ENCODE measurements at places on chromosomes 16 and 17.

DNA sequence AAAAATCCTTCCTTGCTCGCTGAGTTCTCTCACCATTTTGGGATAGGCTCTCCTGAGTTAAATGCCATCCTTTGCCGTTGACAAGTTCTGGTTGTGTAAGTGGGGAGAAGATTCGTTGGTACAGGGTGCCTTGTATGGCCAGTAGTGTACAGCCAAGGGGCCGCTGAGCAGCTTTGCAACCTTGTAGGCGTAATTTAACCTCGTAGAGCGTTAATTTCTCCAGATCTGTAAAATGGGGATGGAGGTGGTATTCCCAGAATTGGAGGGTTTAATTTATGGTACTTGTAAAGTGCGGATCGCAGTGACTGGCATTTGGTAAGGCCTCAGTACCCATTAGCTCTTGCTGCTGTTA, 1.4 kb downstream of the ARSG start:
- DNase-seq = no peak

DNA sequence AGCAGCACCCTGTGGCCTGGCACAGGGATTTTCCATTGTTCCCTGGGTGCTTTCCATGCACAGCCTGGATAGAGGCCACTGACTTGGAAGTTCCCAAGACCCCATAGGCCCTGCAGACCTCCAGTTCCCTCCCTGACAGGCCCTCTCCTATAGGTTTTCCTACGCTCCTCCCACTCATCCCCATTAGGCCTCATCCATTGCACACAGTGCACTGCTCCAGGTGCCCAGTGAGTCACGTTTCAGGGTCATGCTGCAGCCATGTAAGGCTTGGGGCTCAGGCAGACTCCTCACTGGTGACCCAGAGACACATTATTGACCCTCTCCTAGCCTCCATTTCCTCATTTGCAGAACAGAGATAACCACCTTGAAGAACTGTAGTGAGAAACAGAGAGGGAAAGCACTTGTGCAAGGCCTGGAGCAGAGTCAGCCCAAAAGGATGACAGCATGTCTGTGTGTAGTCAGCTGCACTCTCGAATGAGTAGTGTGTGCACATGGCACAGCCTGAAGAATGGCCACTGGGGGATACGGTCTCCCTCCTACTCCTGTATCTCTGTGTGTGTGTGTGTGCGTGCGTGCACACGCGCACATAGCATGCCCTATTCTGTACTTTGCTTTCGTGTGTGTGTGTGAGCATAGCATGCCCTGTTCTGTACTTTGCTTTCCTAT, 26.8 kb downstream of the DRC3 start:
- DNase-seq = no peak

- DNase-seq = no peak
Observed at GRCh38 chr17:61393550-61393903, 6.1 kb upstream of the TBX2 start.

- no peak for DNase-seq
Observed at GRCh38 chr17:31510308-31511194, 119.1 kb downstream of the RAB11FIP4 start.

DNA sequence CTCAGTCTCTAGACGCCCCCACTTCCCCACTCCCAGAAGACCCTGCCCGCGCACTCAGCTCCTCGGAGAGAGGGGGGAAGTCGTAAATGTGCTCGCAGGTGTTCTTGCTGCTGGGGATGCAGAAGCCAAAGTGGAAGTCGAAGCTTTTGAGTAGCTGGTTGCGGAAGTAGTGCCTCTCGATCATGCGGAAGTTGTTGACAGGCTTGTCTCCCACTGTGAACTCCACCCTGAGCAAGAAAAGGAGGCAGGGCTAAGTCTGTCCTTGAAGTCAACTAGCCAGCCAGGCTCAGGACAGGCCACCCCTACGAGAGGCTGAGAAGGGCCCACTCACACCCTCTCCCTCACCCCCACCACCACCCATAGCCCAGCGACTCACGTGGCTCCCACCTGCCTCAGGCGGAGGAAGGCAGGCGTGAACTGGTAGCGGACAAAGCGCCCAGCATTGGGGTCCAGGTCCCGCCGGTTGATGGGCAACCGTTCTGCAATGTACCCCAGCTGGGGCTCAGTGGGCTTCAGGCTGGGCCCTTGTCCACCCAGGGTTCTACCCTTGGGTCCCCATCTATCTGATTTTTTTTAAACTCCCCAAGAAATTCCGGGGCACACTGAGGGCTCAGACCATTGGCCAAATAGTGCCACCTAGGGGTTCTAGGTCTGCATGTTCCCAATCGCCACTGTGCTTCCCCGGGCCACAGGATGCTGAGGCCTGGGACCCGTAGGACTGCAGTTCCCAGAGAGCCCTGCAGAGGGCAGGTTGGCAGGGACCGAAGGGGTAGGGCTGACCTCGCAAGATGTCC, 4.6 kb downstream of the UNC119 start:
- peak; percentile 72 for DNase-seq

- peak; percentile 11 for DNase-seq
Observed at GRCh38 chr16:23608194-23608593, 12.1 kb upstream of the NDUFAB1 start.

- DNase-seq = no peak
Observed at GRCh38 chr16:68272507-68273209, 8.3 kb downstream of the SLC7A6 start.

DNA sequence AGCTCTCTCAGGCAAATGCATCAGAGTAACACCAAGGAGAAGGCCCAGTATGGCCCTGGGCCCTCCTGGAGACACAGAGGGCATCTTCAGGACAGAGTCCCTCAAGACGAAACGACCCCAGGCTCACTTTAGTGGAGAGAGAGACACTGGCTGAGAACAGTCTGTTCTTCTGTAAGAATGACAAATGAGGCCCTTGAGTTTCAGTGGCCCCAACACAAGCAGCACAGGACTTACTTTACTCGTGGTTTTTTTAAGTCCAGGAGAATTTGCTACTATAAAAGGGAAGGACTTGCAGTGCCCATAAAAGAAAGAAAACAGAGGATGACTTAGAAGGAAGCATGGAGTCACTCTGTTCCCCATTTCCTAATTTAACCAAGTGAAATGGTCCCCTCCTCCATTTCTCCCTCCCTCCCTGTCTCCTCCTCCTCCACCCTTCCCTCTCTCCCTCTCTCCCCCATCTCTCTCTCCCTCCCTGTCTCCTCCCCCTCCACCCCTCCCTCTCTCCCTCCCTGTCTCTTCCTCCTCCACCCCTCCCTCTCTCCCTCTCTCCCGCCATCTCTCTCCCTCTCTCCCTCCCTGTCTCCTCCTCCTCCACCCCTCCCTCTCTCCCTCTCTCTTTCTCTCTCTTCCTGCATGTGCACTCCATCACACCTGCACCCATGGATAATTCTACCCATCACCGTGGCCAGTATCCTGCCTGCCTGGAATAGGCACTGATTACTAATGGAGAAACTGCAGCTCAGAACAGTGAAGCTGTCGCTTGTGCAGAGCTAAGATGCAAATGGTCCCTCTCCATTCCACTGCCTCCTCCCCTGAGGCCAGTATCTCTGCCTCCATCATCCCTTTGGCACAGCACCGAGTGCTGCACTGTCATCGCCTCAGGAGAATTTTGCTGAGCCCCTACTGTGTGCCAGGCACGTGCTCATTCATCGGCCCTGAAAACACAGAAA, 47.3 kb upstream of the RBFOX3 start:
- DNase-seq = no peak

GRCh38 chr17:73284906-73285602, 23.4 kb upstream of the CPSF4L start:
- DNase-seq = no peak
